Ovary (tissue), 10 donors: ENCODE measurements at places on chromosomes 11 and 22.
A peak's percentile ranks its signal among the peaks of the same experiment; 100 is the strongest.

DNA sequence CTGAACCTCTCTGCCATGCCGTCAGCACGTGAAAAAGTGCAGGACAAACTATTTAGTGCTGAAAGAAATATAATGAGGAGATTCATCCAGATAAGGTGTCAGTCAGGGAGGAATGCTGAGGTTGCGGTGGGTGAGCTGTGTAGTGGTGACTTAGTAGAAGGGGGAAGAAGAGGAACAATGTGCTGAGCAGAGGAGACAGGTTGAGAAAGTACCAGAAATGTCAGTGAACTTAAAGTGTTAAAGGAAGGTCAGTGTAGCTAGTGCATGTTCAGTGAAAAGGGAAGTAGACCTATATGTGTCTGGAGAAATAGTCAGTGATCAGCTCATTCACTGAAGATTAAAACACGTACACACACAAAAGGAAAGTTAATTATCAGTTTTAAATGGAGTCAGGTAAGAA, 237.6 kb upstream of the CCDC179 start:
- no peak for DNase-seq

- DNase-seq, result no peak
These were observed 11.6 kb downstream of the GGT5 start for GRCh38 chr22:24233235-24233634.

DNA sequence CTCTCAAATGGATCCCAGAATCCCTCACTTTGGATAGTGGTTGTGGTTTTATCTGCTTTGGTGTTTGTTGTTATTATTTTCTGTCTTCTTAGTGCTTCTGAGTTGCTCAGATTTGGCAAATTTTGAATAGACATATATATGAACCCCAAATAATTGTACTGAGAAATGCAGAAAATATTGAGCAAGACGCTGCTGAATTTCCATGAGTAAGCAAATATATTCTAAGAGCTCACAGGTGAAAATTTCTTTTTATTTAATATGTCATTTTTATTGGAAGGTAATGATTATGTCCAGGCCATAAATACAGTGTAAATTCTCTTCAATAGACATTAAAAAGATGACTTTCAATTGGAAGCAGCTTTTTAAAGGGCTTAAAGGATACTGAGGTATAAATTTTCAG, 152.1 kb downstream of the FAT3 start:
- DNase-seq, result no peak

DNA sequence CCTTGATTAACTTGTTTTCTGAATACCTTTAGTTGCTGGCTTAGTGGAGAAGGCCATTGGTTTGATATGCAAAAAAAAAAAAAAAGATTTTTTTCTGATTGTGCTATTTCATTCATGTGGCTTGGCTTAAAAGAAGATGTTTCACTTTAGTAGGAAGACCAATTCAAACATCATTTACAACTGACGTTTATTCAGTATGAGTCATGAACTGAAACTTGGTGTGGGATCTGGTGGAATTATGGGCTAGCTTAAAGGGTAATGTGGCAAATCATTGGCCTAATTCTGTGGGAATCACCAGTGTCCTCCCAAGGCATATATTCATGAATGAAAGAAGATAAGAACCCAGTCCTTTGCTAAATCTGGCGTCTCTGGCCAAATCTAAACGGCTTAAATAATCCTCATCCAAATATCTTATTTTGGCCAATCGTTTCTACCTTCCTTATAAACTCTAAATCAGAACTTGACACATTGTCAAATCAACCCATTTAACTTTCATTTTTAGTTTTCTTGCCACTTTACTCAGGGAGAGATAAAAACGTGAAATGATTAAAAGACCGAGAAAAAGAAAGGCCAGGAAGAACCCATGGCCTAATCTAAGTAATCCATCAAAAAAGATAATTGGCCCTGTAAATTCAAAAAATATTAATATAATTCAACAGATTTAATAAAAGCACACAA, 77.0 kb downstream of the DDIAS start:
- no peak for DNase-seq

DNA sequence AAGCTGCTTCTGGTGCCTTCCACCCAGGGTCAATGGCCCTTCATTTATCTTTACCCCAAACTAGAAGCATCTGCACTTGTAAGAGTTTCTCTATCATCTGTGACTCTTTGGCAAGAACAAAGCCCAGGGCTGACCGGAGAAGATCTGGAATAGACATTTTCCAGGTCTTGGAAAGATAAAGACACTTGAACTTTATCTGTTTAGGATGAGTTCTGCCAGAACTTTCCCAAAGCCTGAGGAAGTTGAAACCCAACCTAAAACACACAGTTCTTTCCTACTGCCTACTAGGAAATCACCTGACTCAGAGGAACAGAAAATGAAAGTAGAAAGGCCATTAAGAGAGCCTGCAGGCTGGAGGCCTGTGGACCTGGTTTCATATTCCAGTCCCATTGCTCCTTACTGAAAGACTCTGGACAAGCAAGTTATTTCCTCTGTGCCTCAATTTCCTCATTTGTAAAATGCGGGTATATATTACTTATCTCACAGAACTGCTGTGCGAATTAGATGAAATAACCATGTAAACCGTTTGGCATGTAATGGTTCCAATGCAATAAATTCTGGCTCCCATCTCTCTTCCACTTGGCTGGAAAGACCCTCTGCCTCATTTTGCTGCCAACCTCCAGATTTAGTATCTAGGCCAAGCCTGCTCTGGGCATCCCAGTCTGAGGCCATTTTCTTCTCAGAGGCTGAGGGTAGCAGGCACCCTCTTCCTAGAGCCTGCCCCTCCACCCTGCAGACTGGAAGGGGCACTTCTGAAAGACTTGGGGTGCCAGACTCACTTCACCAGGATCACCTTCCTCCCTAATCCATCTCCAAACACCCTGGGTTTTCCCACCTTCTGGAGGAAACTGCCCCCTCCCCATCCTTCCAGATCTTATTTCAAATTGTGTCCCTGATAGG, 1.2 kb downstream of the UBE2L6 start:
- DNase-seq, result peak; percentile 46

- no peak for DNase-seq
These were observed 360.6 kb downstream of the BRD1 start for GRCh38 chr22:49466878-49467595.
